GM06990 (cell line): ENCODE measurements at places on chromosomes 6 and 20.

GRCh38 chr6:285030-285771 is 7.1 kb upstream of the DUSP22 start:
- DNase-seq, result no peak

DNA sequence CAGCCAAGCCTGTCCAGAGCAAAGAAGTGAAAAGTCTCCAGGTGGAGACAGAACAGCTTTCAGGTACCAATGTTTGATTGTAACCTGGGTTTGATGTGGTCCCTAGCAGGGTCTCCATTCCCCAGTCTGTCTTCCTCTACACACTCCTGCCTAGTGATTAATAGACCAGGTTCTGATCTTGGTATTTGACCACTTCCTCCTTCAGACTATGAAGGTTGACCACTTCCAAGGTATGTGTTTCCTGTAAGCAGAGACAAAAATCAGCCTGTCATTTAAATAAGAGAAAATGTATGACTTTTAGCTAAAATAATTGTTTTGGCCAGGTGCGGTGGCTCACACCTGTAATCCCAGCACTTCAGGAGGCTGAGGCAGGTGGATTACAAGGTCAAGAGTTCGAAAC is 41.8 kb upstream of the TOP1 start:
- peak; percentile 47 for DNase-seq

DNA sequence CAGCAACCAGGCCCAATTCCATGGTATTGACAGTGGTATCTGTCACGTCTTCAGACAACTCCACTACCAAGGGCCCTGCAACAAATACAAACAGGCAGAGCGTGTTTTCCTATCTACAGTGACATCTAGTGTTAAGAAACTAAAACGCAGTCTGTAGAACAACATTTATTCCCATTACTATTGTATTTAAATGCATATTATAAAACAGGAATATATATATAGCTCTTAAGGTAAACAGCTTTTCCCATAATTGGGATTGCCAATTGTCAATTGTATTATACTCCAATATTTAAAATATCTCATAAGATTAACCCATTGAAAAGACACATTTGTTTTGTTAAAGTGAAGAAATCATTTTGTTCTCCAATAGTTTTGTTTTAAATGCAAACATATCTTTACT is 97.2 kb downstream of the KIF16B start:
- DNase-seq, result peak; percentile 3

GRCh38 chr6:149169761-149170511 is 147.6 kb upstream of the TAB2 start:
- no peak for DNase-seq

DNA sequence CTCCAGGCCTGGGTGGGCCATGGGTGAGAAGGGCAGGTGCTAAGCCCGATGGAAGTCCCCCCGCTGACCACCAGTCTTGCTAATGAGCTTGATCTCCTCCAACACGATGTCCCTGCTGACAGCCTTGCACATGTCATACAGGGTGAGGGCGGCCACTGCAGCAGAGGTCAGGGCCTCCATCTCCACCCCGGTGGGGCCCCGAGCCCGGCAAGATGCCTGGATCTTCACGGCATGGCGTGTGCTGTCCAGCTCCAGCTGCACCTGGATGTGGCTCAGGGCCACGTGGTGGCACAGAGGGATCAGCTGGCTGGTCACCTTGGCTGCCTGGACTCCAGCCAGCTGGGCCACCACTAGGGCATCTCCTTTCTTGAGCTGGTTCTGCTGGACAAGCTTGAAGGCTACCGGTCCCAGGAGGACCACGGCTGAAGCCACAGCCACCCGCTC is 27.9 kb downstream of the MOCS1 start:
- DNase-seq, result no peak

GRCh38 chr6:147126618-147127022 is 77.6 kb upstream of the STXBP5 start:
- DNase-seq, result no peak

GRCh38 chr6:132728616-132729015 is 14.8 kb upstream of the VNN1 start:
- DNase-seq, result no peak

DNA sequence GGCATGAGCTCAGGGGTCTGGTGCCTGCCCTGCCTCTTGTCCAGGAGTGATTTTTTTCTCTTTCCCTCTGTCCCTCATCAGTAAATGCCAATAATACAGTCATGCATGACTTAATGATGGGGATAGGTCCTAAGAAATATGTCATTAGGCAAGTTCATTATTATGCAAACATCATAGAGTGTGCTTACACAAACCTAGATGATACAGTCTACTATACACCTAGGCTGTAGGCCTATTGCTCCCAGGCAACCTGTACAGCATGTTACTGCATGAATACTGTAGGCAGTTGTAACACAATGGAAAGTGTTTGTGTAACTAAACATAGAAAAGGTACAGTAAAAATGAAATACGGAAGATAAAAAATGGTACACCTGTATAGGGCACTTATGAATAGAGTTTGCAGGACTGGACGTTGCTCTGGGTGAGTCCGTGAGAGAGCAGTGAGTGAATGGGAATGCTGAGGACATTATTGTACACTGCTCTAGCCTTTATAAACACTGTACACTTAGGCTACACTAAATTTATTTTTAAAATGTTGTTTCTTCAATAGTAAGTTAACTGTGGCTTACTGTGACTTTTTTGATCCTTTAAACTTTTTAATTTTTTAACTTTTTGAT is 22.1 kb downstream of the PBOV1 start:
- no peak for DNase-seq

GRCh38 chr6:17004269-17004668 is 97.6 kb upstream of the STMND1 start:
- no peak for DNase-seq

DNA sequence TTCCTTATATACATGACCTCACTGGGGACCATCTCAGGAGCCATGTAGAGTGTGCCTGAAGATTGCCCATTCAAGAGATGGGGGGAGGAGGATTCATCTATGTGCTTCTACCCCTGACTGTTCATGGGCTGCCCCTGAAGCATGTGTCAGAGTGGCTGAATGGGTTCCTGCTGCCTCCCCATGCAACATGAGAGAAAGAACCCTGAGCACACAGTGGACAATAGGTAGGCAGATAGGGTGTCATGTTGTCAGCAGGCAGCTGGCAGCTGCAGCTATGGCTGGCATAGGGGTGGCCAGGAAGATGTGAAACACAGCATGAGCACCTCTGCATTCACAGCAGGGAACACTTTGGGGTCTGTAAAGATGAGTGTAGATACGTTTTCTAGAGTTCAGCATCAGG is 208.4 kb upstream of the CNR1 start:
- DNase-seq, result no peak

DNA sequence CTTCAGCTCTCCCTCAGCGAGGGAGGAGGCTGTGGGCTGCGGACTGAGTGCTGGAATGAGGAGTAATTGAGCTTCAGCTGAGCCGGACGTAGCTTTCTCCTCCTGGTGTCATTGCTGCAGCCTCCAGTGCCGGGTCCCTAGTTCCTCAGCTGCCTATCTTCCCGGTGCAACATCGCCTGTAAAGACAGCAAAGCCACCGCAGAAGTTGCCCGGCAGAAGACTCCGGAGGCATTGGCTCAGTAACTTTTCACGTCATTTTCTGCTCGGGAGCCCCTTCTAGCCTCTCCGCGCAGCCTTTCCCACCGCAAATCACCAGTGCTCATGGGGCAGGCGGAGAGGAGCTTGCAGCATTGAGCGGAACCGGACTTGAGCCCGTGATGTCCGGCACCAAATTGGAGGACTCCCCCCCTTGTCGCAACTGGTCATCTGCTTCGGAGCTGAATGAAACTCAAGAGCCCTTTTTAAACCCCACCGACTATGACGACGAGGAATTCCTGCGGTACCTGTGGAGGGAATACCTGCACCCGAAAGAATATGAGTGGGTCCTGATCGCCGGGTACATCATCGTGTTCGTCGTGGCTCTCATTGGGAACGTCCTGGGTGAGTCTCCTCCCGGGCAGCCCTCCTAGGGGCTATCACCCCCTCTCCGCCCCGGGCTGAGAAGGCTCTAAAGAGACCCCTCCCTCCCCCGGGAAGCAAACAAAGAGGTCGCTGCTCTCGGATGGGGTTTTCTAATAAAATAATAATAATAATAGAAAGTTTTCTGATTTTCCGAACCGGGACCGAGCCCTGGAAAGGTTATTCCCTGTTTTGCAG is at the start of gene HCRTR2:
TSS of gene HCRTR2 (plus strand) at position 305 of the 816 bp plus-strand sequence. CDS start at position 378, 73 bp downstream.
- DNase-seq, result no peak

GRCh38 chr20:40961176-40961575 is 67.4 kb upstream of the TOP1 start:
- no peak for DNase-seq

- no peak for DNase-seq
These were observed 545.6 kb upstream of the MAP3K7 start for GRCh38 chr6:91132461-91132860.

DNA sequence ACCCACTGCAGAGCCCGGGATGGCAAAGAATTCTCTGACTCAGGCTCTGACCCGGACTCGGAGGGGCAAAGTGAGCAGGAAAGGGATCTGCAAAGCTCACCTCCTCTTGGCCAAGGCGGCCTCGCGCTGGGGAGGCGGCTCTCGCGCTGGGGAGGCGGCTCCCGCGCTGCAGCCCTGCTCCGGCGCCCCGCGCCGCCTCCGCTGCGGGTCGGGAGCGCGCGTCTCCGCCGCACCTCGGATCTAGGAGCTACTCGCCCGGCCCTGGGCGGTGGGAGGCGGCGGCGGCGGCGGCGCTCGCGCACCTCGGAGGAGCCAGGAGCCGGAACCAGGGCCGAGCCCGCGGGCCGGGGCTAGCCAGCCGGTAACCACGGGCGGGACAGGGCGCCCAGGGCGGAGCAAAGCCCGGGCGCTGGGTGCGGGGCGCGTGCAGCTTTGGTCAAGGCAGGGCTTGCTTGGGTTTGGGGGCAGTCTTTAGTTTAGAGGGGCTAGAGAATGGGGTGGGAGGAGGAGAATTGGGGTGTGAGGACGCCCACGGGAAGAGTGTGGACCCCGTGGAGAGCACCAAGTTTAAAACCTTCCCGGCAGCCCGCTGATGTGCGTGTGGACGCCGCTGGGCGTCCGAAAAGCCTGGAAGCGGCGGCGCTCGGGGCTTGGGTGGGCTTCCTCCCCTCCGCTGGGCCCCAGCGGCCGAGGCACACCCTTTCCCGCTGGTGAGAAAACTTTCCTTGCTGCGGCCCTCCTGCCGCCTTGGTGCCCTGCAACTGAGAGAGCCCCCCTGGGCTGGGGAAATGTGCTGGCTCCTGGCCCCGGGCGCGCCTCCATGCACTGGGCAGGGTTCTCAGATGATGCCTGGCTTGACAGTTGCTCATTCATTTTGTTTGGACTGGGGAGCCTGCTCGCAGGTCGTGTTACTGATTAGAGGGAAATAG is at the start of gene MRAP2:
TSS of gene MRAP2 (plus strand) at position 250 of the 929 bp plus-strand sequence. CDS start 21,547 bp downstream, outside the sequence.
- peak; percentile 18 for DNase-seq

- DNase-seq, result no peak
These were observed 6.3 kb upstream of the TRIM27 start for GRCh38 chr6:28929887-28930620.

GRCh38 chr6:120805276-120805675 is 529.0 kb downstream of the TBC1D32 start:
- no peak for DNase-seq

GRCh38 chr6:18415671-18416340 is 28.7 kb downstream of the RNF144B start:
- DNase-seq, result no peak

DNA sequence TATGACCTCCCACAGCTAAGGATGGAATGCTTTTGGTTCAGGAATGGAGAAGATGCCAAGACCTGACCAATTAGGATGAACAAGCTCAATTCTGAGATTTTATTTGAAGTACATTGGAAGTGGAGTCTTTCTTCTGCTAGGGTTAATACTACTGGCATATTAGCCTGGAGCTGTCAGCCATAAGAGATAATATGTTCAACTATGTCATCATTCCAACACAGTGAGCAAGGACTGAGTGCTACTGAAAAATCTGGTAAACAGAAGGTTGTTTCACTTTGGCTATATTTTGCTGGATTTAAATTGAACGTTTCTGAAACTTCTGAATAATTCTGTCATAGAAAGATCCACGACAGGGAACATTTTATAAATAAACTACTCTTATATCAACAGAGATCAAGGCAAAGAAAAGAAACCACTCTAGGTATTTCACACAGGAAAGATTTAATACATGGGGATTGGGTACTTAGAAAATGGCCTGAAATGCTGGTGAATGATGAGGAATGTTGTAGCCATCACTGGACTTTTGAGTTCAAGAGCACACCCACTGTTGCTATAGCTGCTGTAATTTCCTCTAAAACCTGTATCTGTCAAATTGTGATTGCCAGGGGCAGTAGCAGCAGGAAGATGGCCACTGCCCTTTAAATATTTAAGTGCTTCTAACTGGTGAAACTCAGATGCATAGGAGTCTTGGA is 200.5 kb downstream of the PLCB4 start:
- no peak for DNase-seq

DNA sequence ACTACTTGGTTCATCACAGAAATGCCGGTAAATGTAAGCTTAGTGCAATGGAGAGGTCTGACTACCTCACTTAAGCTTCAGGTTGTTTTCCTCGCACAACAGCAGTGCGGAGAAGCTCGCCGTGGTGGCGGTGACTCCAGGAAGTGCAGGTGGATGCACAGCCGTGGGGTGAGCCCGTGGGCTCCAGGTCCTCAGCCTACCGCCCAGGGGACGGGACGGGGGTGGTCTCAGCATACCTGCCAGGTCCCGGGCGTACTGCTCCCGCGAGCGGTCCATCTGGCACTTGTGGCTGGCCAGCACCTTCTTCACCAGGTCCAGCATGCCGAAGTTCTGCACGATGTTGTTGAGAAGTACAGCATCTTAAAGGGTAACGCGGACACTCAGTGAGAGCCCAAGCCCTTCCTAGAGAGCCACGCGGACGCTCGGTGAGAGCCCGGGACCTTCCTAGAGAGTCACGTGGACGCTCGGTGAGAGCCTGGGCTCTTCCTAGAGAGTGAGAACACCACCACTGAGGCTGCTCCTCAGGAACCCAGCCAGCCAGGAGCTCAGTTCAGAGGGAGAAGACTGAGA is 17.8 kb upstream of the HELZ2 start:
- DNase-seq, result no peak

DNA sequence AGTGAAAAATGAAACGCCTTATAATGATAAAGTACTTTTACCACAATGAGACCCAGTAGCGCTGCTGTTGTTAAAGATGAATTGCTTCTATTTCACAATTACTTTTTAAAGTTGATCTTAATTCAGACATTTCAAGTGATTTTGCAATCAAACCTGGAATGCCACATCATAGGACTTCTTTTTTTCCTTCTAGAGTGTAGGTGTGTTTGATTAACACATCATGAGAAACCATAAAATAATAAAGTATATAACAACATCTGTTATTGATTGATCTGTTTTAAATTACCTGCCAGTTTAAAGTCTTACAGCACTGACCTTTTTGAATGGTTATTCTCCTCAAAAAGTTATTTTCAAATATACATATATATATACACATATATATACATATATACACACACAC is 38.6 kb downstream of the HEBP2 start:
- DNase-seq, result no peak
